K562 (cell line): ENCODE measurements at places on chromosomes 4 and X. TPM values are rescaled to one million over a fixed set of nuclear protein-coding genes. Genes with fewer than 3 reads are reported as not detected.

Gene NIPAL1
- total RNA-seq = 0.20 and 0.72 TPM in 2 replicates

Gene SEL1L3
- total RNA-seq = 21.3 and 25.4 TPM in 2 replicates

Gene UBL4A
- total RNA-seq = 120 TPM in 2 replicates

DNA sequence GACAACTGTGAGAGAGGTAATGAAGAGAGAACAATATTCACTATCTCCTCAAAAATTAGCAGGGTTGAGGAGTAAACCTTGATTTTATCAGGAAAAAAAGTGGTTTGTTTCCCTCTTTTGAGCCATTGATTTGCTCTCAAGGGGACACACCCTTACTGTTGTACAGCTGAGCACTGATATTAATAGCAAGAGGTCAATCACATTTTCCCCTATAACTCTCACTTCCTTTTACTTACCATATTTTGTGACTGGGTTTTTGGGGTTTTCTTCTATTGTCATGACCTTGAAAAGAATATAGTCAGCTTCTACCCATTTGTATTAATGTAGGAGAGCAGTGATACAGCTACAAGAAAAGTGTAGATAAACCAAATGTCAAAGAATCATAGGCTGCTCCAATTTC lies 70.2 kb upstream of the LONRF3 start:
- DNase-seq = no peak

DNA sequence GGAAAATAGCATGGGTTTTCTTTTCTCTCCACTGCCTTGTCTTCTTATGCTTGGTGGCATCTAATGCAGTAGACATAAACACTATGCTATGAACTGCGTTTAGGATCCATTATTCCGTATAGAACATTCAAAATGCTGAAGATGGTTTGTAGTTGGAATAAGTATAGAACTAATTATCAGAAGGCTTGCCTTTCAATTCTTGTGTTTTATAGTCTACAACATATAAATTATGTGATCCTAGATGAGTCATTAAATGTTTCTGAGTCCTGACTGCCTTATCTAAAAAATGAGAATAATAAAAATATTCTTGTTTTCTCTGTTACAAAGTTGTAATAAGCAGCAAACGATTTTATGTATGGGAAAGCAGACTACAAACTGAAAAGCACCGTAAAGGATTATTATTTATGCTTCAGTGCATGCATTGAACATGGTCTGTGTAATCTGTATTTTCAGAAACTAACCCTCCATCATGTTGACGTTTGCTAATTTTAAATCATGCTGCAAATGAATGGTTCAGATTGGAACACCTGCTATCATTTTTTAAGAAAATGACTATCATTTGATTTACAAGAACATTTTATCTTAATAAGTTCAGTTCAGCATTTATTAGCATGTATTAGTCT lies 335.9 kb upstream of the AADAT start:
- DNase-seq = no peak

- no peak for DNase-seq
Measured at GRCh38 chr4:18582841-18583240, 561.3 kb upstream of the LCORL start.

- DNase-seq = no peak
Measured at GRCh38 chr4:65316534-65316933, 353.8 kb downstream of the EPHA5 start.

DNA sequence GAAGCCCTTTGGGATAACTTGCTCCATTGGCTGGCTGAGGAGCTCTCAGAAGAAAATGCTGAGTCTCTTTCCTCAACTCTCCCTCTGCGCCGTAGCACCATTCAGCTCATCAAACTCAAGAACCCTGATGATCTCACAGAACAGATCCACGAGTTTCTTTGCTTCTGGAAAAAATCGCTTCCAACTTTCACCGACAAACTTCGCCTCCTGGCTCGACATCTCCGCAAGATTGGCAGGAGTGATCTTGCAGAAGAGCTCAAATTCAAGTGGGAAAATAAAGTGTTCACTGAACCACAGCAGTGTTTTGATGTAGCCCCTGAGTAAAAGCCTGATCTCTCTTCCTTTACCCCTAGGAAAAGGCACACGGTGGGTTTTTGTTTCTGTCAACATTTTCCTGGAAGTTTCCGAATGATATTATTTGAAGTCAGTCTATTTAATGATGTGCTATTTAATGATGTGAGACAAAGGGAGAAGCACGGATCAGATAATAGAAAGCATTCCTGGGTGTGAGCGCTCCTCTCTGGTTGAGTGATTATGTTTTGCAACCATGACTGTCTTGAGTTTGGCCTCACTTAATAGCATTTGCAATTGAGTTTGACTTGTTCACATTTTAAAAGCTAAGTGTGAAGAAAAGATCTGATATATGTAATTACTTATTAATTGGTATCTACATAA lies 62.2 kb downstream of the DTHD1 start:
- DNase-seq = no peak

- DNase-seq = no peak
Measured at GRCh38 chrX:106467422-106467821, 144.4 kb upstream of the RADX start.

DNA sequence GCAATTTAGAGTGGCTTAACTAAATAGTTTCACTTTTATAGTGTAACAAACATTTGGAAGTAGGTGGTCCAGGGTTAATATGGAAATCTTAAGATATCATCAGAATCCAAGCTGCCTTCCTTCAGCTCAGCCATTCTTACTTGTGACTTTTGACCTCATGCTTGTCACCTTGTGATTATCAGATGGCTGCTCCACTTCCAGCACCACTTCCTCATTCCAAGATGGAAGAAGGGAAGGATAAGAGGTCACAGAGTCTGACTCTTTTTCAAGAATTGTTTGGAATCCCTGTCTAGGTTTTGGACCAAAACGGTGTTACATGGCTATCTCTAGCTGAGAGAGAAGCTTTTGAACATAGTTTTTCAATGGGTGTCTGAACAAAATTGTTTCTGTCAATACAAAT lies 39.9 kb downstream of the MTTP start:
- DNase-seq = no peak

GRCh38 chr4:53840643-53841042 lies 223.8 kb downstream of the CHIC2 start:
- DNase-seq = no peak

DNA sequence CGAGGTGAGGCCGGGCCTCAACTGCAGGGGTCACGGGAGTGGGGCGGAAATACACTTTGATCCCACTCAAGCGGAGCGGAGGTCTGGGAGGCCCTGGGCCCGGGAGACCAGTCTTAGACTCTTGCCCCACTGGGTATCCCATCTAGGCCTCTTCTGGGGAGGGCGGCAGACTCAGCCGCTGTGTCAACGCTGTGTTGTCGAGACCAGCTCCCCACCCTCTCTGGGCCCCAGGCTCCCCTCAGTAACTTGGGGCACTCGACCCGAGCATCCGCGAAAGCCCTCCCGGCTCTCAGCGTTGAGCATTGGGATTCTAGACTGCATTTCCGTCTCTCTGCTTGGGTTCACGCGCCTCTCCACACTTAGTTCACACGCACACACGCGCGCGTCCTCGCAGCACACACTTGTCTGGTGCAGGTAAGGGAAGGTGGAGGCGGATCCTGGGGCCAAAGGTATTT lies 1.7 kb downstream of the NKX3-2 start:
- DNase-seq = no peak

GRCh38 chrX:125404667-125405160 lies 85.0 kb downstream of the TEX13C start:
- DNase-seq = peak; percentile 60

DNA sequence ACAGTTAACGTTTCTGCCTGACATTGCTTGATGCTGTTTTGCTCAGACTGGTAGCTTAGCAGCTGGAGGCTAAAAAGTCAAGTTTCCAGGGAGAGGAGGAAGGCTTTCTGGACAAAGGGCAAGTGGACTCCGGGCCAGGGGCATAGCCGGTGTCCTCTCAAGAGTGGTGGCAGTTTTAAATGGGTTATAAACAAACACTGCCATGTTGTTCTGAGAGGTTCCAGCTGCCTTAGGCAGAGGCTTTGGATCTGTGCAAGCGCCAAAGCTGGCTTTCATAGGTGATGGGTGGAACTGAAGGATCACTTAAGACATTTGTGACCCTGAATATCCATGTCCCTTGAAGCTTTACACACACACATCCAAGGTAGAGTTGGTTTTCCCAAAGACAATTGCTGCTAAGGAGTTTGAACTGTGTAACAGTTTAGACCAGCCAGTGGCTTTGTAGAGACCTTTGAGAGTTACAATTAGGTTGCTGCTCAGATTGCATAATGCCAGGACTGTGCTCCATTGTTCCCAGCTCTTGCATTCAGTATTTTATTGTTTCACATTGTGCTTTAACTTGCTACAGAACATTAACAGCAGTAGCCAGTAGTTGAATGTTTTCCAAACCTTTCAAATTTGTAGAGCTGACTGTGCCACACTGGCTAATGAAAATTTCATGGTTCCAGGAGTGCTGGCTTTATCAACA lies 54.1 kb upstream of the AP1S2 start:
- no peak for DNase-seq
